CD4-positive, alpha-beta T cell (primary cell): ENCODE measurements at places on chromosomes 2 and 18.

GRCh38 chr2:40300391-40300790 is 151.5 kb downstream of the SLC8A1 start:
- DNase-seq: no peak

DNA sequence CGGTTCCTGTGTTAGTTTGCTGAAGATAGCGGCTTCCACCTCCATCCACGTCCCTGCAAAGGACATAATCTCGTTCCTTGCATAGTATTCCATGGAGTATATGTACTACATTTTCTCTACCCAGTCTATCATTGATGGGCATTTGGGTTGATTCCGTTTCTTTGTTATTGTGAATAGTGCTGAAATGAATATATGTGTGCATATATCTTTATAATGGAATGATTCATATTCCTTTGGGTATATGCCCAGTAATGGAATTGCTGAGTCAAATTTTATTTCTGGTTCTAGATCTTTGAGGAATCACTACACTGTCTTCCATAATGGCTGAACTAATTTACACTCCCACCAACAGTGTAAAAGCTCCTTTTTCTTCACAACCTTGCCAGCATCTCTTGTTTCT is 255.4 kb upstream of the CDH2 start:
- DNase-seq: no peak

GRCh38 chr2:708667-709066 is 31.5 kb upstream of the TMEM18 start:
- no peak for DNase-seq

GRCh38 chr2:227153307-227153706 is 10.7 kb downstream of the COL4A4 start:
- no peak for DNase-seq

GRCh38 chr18:61637905-61638595 is 254.8 kb downstream of the RNF152 start:
- no peak for DNase-seq

DNA sequence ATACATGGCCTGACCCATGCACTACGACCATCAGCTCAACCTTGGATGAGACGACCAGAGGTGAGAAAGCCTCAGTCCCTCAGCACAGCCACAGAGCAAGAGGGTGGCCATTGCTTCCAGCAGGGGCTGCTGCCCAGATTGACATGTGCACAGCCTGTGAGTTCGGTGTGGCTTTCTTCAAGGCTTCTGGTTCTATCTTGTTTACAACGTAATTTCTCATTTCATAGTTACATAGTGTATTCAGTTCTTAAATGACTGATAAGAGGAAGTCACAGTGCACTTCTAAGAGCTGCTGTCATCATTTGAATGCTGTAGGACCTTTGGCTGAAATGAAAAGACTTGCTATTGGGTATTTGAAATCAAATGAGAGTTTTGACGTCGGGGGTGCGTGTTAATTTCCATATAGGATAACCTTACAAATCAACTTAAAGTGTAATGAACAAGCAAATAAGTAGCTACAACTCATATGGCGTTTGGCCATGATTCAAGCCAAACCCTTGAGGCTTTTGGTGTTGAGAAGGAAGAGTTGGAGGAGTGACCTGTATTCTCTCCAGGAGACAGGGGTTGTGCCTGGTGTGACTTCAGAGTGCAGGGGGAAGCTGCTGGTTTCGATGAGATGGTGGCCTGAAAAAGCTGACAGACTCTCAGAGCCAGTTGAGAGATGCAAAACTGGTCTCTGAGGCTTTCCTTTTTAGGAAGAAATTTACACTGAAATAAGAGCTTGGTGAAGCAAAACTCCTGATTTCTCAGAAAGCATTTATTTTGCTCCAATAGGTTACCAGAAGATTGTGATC is 51.0 kb downstream of the TSHZ1 start:
- DNase-seq: no peak

DNA sequence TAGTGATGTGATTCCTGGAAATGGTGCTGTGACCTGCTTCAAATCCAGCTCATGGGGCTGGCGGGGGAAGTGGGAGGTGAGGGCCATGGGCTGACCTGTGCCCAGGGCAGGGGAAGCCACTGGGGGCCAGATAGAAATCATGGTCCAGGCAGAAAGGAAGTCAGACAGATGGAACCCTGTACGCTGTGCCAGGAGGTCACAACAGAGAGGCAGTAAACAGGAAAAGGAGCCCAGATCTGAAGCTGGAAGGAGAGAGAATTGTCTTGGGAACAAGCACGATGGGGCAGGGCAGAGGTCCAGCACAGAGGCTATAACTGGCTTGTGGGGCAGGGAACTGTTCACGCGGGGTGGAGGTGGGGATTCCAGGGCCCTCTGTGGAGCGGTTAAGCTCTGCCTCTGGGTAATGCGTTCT is 76.0 kb downstream of the RNF144A start:
- no peak for DNase-seq
